NCI-H1417 treated with DMSO at 0.1 percent for 48 hours (cell line): ENCODE measurements at places on chromosomes 2 and 18.

- no peak for DNase-seq
Observed at GRCh38 chr2:218267259-218267658, 2.7 kb downstream of the AAMP start.

- no peak for DNase-seq
Observed at GRCh38 chr2:60735496-60736250, 20.4 kb upstream of the PAPOLG start.

- peak; percentile 5 for DNase-seq
Observed at GRCh38 chr2:53600815-53601214, 166.8 kb upstream of the CHAC2 start.

- no peak for DNase-seq
Observed at GRCh38 chr2:152548996-152549395, 168.3 kb downstream of the PRPF40A start.

DNA sequence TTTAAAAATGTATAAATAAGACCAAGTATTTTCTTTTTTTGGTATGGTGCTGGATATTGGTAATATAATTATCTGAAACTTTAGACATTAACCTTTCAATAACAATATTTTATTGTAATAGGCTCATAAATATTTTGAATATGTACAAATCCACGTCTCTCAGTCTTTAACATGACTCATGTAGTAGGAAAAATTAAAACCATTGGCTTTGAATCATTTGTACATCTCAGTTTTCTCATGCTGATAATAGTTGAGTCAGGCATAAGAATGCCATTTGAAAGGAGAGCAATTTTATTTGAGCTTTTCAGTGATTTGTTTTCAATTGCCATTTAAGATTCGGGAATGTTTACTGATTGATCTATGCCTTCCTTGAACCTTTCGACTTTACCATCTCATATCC lies 364.8 kb downstream of the TGIF1 start:
- no peak for DNase-seq

- DNase-seq: no peak
Observed at GRCh38 chr2:191634791-191635190, 43.1 kb upstream of the NABP1 start.

DNA sequence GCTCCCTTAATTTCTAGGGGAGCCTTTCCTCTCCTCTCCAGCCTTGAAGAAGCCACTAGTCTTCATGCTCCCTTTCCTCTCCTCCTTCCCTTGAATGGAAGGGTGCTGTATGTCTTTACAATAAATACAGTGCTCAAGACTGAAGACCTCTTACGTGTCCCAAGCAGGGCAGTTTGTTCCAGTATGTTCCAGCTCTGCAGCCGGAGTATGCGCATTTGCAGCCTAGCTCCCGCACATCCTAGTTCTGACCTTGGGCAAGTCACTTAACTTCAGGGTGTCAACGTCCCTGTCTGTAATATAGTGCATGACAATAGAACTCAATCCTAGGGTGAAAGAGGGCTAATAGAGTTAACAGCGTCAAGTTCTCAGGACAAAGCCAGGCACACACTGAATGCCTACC lies 208.0 kb downstream of the HAUS1 start:
- no peak for DNase-seq

DNA sequence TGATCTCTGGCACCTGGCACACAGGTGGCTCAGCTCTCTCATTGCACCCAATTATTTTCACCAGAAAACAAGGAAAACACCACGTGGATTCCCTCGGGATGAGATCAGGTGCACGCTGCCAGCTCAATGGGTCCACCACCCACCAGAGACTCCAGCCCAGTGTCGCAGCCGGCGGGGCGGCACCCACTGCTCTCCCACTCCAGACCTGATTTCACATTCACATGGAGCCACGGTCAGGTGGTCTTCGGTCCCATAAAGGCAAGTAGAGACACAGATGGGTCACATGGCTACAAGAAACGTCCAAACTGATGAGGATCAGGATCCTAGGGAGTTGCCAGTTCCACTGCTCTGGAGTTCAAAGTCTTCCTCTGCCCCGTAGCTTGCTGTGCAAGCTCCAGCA lies 217.6 kb downstream of the ANKRD30B start:
- no peak for DNase-seq

- DNase-seq: no peak
Observed at GRCh38 chr2:66390811-66391210, 44.1 kb upstream of the MEIS1 start.

DNA sequence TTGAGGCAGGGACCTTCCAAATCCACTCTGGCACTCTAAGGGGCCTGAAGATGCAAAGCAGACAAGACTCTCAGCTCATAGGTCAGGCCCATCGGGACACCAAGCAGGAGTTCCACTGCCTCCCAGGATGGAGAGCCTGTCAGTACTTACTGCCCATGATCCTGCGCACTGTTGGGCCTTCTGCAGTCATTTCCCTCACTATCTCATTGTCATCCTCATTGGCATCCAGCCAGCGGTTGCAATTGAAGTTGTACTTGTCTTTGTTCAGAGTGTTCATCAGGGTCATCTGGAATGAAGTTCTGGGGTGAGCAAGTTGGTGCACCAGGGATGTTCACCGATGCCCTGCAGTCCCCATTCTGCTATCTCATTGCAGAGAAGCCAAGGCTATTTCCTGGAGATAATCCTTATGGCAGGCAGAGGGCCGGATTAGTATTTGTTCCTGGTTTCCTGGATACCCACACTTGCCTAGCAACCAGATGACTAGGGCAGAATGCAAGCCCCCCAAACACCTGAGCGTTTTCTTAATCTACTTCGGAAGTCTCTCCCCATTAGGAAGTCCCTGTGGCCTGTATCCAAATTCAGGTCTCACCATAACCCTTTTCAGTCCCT lies 65.1 kb downstream of the LOXHD1 start:
- DNase-seq: no peak

DNA sequence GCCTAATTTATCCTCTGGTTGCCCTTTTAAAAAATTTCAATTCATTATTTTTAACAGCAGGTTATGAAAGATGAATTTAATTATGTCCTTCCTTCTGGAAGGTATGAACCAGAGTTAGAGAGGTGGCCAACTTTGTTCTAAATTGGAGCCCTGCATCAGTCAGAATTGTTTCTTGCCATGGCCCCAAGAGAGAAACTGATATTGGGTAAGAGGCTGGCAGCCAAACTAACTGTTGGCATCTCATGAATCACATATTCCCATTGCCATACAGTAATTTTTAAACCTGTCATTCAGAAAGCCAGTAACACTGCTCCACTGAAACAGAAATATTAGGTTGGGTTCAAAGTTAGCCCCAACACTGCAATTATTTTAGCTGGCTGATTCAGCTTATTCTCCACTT lies 67.4 kb downstream of the SMAD2 start:
- no peak for DNase-seq

- DNase-seq: no peak
Observed at GRCh38 chr18:7946734-7947377, 379.7 kb downstream of the PTPRM start.

GRCh38 chr2:155599834-155600233 lies 732.7 kb downstream of the NR4A2 start:
- no peak for DNase-seq

DNA sequence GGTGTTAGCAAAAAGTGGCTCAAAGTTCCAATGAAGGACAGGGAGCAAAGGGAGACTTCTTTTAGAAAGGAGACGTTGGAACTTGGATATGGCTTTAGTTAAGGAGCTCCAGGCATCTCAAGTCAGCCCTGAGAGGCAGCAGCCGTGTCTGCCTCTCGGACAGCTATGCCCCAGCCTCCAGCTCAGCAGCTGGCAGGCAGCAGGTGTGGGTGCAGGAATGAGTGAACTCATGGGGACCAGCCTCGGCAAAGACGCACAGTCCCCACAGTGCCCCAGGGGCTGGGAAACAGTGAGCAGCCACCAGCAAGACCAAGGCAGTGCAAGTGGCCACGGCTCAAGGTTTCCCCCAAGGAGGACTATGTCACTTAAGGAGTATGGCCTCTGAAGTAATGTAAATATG lies 1.6 kb upstream of the LRRFIP1 start:
- DNase-seq: no peak

DNA sequence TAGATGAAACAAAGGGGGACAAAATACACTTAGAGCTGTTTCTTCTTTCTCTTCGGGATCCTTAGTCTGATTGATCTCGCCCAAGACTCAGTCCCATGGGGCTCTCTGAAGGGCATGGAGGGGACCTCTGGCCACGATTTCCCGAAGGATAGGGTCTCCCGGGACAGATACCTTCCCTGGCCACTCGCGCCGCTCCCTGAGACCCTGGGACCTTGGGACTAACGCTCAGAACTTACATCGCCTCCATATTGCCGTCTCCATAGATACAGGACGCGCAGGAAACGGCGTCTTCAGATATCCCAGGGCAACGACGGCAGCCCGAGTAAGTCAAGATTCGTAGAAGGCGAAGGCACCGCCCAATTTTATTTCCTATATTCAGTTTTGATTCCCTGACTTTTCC lies at the start of gene CFAP65:
Gene CFAP65, minus strand, starts transcription at position 265 of the 400 bp plus-strand sequence. CDS start 2,468 bp downstream, outside the sequence.
- DNase-seq: no peak

GRCh38 chr18:29225351-29225750 lies 1048.4 kb upstream of the CDH2 start:
- no peak for DNase-seq

- no peak for DNase-seq
Observed at GRCh38 chr18:47121146-47121545, 29.2 kb downstream of the HDHD2 start.

- no peak for DNase-seq
Observed at GRCh38 chr18:75256376-75256775, 45.8 kb downstream of the TSHZ1 start.

DNA sequence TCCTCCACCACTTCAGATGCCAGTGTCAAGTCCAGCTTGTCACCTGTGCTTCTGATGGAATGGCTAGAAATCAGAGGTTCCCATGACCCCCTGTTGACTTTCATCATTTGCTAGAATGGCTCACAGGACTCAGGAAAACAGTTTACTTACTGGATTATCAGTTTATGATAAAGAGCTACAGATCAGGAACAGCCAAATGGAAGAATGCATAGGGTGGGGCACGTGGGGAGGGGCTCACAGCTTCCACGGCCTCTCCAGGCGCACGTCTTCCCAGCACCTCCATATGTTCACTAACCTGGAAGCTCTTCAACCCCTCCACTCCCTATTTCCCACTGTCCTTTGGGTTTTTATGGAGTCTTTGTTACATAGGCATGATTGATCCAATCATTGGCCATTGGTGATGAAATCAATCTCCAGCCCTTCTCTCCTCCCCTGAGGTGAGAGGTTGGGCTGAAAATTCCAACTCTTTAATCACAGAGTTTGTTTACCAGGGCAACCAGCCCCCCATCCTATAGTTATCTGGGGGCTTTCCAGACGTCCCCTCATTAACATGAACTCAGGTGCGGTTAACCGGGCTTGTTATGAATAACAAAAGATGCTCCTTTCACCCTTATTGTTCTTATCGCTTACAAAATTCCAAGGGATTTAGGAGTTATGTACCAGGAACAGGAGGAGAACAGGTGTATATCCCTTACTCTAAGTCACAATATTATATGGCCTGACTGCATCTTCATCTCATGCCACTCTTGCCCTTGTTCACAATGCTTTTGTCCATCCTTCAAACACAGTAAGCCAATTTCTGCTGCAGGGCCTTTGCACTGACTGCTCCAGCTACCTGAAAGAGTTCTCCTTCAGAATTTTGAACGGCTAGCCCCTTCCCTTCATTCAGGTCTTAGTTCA lies 35.2 kb downstream of the ANXA4 start:
- DNase-seq: no peak

DNA sequence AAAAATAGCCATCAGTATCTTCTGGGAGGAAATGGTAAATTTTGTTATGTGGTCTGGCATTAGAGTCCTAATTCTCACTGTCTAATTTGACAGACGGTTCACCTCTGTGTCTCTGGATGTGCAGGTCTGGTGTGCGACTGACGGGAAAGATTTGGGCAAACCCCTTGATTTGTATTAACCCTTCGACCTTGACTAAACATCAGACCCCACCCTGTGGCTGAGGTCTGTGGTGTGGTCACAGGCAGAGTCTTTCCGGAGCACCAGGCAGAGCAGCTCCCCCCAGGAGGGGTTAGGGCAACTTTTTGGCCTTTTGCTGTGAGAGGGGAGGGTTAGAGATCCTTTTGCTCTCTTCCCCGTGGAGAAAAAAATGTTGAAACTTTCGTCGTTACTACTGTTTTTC lies 6.4 kb downstream of the TWIST2 start:
- DNase-seq: no peak

DNA sequence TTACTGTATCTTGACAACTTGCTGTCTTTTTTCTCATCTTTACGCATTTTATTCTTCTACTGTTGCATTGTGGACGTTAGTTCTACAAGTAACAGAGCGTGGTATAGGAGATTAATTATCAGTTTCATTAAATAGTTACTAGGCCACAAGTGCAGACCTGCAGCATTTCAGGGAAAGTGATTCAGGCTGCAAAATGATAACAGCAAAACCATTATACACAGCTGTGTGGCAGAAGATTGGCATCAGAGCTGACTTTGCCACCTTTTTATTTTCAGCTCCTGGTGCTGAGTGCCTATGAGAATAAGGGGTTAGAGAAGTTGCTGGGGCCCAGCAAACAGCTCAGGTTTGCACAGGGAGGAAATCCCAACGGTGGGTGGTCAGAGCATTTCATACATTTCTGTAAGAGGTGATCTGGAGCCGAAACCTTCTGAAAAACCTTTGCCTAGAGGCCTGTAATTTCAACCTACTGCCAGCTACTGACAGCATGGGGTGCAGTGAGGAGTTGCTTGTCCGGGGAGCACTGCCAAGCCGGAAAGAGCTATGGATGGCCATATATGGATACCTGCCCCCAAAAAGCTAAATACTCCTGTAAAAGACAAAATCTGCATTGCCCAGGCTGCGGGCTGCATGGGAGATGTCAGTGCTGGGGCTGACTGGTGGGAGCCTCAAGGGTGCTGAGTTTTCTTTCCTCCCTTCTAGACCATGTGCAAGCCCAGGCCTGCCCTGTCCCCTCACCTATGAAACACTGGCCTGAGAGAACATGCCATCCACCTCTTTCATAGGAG lies 2.7 kb upstream of the CCBE1 start:
- no peak for DNase-seq

GRCh38 chr2:80393991-80394390 lies 89.4 kb upstream of the LRRTM1 start:
- DNase-seq: no peak

GRCh38 chr2:6590442-6590841 lies 275.3 kb downstream of the CMPK2 start:
- no peak for DNase-seq

GRCh38 chr2:114614592-114614991 lies 172.2 kb downstream of the DPP10 start:
- DNase-seq: no peak

GRCh38 chr2:98935777-98936352 lies at the start of gene CRACDL:
Gene CRACDL (minus strand): TSS chr2:98936225. CDS start chr2:98846800, 89,425 bp downstream.
- no peak for DNase-seq

GRCh38 chr2:23041443-23041842 lies 343.5 kb upstream of the KLHL29 start:
- no peak for DNase-seq

GRCh38 chr2:14125624-14126293 lies 506.8 kb upstream of the LRATD1 start:
- DNase-seq: no peak

- DNase-seq: no peak
Observed at GRCh38 chr2:171667041-171667440, 20.2 kb upstream of the DYNC1I2 start.

DNA sequence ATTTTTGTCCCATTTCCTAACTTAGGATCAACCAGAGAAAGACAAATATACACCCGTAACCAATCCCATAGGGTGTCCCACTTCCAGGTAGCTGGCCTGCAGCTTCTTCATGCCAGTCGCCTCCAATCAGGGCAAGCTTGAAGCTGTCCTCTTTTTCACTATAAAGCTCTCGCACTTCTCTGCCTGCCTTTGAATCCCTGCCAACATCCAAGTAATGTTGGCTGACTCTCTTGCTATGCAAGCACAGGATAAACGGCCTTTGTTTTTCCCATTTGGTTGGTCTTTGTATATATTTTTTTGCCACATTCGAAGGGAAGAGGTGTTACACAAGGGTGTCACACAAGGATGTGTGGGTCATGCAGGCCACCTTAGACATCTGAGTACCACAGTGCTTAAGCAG lies 388.8 kb downstream of the CBLN2 start:
- DNase-seq: no peak
